ENCODE measurements at places on chromosomes 1 and 21.

DNA sequence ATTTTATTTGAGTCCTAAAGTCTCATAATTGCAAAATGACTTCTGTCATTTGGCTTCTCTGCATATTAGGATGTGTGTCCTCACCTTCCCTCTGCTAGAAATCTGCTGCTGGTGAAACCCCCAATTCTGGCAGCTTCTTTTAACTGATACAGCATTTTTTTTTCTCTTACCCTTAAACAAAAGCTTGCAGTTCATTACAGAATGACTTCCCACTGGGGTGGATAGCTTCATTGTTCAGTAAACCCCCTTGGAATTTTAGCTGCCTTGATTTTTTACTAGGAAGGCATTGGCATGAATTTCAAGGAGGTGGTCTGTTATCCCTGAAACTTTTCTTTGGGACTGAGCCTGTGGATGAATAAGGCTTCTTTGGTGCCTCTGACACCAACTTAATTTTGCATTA is 16.8 kb downstream of the TSEN15 start:
- DNase-seq: no peak

- DNase-seq: peak; percentile 46
Measured at GRCh38 chr1:29956349-29957030, 720.2 kb downstream of the PTPRU start.

GRCh38 chr1:89670163-89670562 is 37.2 kb downstream of the LRRC8C start:
- DNase-seq: no peak

- DNase-seq: no peak
Measured at GRCh38 chr1:152072311-152072710, 16.6 kb downstream of the TCHHL1 start.

DNA sequence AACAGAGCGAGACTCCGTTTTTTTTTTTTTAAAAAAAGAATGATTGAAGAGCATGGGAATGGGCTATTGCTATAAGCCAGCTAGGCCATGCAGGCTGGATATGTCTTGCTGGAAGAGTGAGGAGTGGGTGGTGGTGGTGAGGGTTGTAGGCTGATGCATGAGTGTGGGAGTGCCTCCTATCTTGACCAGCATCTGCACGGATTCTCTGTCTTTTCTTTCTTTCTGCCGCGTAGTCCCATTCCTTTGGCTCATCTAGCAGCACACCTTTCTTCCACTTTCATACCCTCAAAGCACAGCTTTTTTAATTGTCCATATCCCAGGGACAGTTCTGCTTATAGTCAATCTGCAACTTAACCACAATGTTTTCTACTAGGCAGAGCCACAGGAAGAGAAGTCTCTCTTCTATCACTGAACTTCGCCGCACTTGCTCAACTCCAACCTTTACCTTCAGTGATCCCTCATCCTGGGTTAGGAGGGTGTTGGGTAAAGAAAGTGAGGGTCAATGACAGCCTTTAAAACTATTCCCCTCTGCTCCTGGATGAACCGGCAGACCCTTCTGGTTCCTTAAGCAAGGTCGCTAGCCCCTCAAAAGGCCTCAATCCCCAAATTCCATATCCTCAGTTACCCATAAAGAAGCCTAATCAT is 15.2 kb downstream of the ADCY10 start:
- no peak for DNase-seq

GRCh38 chr1:46173361-46173856 is 1.5 kb upstream of the TSPAN1 start:
- DNase-seq: no peak

- no peak for DNase-seq
Measured at GRCh38 chr1:224392411-224393249, 36.0 kb downstream of the CNIH4 start.

All from ascending aorta (tissue), 2 donors.